GM23248 (cell line): ENCODE measurements at places on chromosomes 7 and 10.

- H3K36me3 ChIP-seq: no peaks in the 10 kb centered on the region
- H3K4me3 ChIP-seq: no peak overlapping the region
- no peaks in the 10 kb centered on the region for H3K27me3 ChIP-seq
- no peak for DNase-seq
Measured at GRCh38 chr7:106476751-106477150, 184.2 kb downstream of the CCDC71L start.

DNA sequence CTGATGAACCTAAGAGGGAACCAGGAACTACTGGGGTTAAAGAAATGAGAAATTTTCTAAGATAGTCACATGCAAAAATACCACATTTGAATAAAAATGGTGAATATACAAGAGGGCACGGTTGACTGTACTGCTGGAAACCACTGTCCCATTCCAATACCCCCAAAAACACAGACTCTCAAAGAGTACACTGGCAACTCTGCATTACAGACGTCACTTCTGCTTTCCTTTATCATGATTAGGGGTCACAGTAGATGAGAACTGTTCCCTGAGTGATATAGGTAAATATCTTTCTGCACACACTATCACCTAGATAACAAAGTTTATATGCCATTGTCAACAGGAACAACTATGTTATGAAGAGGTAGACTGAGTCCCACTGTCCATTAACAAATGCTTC lies 69.5 kb downstream of the RAPGEF5 start:
- no peaks in the 10 kb centered on the region; the same call in 1 of the 2 replicates for H3K27me3 ChIP-seq
- no peaks in the 10 kb centered on the region for H3K4me1 ChIP-seq
- H3K4me3 ChIP-seq: no peak overlapping the region
- DNase-seq: no peak
- H3K27ac ChIP-seq: no peak overlapping the region

DNA sequence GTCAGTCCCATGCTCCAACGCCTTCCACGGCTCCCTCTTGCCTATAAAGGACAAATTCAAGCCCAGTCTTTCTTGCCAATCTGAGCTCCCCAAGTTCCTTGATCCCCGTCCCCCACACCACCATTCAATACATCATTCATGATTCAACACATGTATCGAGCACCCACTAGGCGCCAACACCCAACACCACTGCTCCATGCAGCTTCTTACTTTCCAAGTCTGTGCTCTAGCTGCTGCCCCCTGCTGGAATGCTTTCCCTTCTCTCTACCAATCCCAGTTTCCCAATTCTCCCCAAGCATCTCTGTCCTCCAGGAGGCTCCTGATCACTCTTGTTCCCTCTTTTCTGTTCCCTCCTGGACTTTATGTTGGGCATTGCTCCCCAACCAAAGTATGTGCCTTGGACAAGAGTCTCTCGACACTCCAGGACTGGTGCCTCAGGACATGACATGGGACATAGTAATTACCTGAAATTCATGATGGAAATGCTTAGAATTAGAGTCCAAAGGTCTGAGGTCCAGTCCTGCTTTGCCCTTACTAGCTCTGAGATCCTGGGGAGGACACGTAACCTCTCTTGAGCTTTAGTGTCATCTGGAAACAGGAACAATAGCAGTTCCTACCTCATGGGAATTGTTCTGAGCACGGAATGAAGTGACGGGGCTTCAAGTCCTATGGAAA lies 172.7 kb downstream of the NEURL1 start:
- peak overlapping the region; percentile 73; the same call in 1 of the 2 replicates for H3K4me3 ChIP-seq
- peaks cover 51% of the 10 kb centered on the region for H3K4me1 ChIP-seq
- peak; percentile 76 for DNase-seq
- H3K27me3 ChIP-seq: no peaks in the 10 kb centered on the region
- no peaks in the 10 kb centered on the region for H3K36me3 ChIP-seq

DNA sequence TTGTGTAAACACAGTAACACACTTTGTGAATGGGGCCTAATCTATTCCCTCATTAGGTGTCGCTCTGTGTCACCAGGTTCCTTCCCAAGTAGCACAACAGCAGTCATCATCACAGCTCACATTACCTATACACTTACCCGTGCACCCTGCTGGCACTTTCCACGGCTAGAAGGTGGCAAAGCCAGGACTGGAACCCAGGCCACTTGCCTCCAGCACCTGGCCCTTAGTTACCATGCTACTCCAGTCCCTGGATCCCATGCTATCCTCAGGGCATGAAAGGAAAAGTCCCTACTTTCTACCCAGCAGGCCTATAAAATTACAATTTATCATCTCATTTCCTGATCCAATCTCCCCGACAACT lies 18.4 kb downstream of the SMURF1 start:
- H3K4me1 ChIP-seq: peaks cover 83% of the 10 kb centered on the region
- no peak overlapping the region for H3K4me3 ChIP-seq
- no peaks in the 10 kb centered on the region for H3K36me3 ChIP-seq
- H3K27me3 ChIP-seq: no peaks in the 10 kb centered on the region
- DNase-seq: no peak

DNA sequence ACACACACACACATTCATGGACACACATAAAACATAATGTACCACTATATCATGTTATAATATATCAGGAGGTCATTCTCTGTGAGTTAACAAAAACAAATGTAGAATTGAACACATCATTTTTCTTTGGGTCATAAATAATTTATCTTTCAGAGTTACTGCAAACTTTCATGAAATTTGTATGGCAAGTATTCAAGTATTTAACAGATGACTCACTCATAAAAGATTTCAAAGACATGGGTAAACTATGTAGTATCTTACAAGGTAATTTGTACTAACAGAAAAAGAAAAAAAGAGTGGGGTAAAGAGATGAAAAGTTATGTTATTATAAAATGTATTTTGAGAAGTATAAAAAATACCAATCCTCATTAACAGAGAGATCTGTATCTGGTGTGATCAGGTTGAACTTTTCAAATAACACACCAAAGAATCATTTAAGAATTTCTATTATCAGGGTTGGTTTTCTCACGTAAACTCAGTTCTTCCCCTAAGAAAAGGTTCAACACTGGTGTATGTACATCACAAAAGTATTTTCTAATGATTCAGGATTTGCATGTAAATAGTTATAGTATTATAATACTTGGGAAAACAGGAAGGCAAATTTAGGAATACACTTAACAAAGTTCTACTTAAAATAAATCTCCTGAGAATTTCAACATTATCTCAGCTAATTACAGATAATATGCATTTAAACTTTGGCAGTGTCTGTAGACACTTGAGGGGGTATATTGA lies 933.1 kb upstream of the LRRN3 start:
- no peaks in the 10 kb centered on the region for H3K36me3 ChIP-seq
- no peak overlapping the region for H3K4me3 ChIP-seq
- H3K4me1 ChIP-seq: no peaks in the 10 kb centered on the region
- no peak overlapping the region for H3K27ac ChIP-seq
- no peaks in the 10 kb centered on the region for H3K27me3 ChIP-seq

- peak overlapping the region; percentile 40 for H3K27ac ChIP-seq
- H3K27me3 ChIP-seq: no peaks in the 10 kb centered on the region
- H3K4me1 ChIP-seq: peaks cover 30% of the 10 kb centered on the region
- DNase-seq: peak; percentile 46
Measured at GRCh38 chr10:72692994-72693781, 1.2 kb downstream of the MCU start.

DNA sequence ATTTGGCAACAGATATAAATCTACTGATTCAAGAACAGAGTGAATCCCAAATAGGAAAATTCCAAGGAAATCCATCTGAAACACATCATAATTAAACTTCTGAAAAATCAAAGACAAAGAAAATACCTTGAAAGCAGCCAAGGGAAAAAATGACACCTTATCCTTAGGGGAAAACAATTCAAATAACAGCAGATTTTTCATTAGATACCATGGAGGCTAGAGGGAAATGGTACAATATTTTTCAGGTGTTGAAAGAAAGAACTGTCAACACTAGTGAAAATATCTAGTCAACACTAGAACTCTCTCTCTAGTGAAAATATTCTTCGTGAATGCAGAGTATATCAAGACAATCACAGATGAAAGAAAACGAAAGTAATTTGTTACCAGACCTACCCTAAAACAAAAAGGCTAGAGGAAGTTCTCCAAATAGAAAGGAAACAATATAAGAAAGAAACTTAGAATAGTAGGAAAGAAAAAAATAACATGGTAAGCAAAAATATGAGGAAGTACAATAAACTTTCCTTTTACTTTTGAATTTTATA lies 5.7 kb upstream of the FAM241B start:
- no peaks in the 10 kb centered on the region for H3K36me3 ChIP-seq
- peaks cover 52% of the 10 kb centered on the region for H3K27me3 ChIP-seq
- DNase-seq: no peak
- H3K27ac ChIP-seq: no peak overlapping the region
- no peak overlapping the region for H3K4me3 ChIP-seq

DNA sequence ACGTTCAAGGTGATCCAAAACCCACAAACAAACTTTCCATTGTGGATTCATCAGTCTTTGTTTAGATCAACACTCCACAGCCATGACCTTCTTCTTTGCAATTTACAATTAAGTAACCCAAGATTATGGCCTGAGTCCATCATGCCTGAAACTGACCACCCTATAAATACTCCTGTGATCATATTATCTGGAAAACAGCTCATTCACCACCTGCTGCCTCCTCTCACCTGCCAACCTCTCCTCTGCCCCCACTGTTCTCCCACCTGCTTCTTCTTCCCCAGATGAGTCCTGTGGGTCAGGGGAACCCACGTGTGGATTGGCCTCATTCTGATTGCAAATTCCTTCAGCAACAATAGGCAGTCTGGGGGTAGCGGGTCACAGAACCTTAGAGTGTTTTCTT lies 81.4 kb downstream of the ABLIM1 start:
- H3K36me3 ChIP-seq: no peaks in the 10 kb centered on the region
- no peak overlapping the region for H3K27ac ChIP-seq
- H3K4me3 ChIP-seq: no peak overlapping the region
- H3K27me3 ChIP-seq: no peaks in the 10 kb centered on the region; the same call in none of the 2 replicates

DNA sequence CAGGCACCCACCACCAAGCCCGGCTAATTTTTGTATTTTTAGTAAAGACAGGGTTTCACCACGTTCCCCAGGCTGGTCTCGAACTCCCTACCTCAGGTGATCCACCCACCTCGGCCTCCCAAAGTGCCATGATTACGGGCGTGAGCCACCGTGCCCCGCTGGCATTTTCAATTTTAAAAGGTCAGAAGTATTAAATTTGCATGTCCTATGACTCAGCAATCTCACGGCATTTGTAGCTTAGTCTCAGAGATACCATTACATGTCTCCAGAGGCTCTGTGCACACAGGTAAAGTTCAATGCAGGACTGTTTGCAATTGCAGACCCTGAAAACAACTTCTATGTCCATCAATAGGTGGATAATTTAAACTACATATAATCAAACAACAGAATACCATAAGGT lies 99.2 kb downstream of the DLG5 start:
- H3K4me3 ChIP-seq: no peak overlapping the region
- H3K27me3 ChIP-seq: no peaks in the 10 kb centered on the region

DNA sequence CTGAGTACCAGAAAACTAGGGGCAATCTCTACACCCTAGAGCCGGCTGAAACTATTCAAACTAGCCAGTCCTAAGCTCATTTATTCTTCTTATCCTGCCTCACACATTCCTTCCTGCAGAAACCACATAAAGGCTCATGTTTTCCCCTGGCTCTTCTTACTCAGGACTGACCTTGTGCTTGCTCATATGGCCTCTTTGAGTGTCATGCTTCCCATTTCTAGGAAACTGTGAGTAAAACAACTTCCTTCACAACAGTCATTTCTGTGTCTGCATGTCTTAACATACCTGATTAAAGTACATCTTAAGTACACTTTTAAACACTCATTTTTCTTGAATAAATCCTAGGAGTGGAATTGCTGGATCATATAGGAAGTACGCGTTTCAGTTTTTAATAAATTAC lies 52.3 kb upstream of the KIAA1217 start:
- H3K27ac ChIP-seq: no peak overlapping the region
- DNase-seq: peak; percentile 68
- no peaks in the 10 kb centered on the region for H3K27me3 ChIP-seq
- peaks cover 6% of the 10 kb centered on the region; the same call in 1 of the 2 replicates for H3K4me1 ChIP-seq
- no peaks in the 10 kb centered on the region for H3K36me3 ChIP-seq

DNA sequence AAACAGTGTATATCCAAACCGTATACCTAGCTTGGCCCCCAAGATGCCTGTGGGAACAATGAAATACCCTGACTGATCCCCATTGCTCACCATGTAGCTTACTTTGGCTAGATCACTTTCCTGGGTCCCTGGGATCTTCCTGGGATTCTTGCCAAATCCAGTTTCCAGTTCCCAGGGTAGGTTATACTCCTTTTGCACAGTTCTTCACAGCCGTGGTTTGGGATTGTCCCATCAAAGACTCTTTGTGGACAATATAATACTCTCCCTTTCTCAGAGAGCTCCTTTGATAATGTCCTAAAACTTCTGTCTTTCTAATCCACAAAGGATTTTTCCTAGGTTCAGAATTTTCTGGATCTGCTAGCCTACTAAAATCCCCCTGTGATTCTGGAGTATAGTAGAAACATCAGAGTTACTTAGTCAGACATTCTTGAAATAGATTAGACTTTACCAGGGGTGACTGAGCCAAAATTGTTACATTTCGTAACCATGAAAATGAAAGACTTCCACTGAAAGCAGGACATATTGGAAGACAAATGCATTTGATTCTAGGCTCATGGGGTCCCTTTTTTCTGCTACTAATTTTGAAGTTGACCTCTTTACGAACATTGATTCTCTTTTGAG lies 388.3 kb upstream of the ETV1 start:
- peak; percentile 85 for DNase-seq
- H3K4me3 ChIP-seq: peak overlapping the region; percentile 10
- H3K36me3 ChIP-seq: no peaks in the 10 kb centered on the region
- H3K27ac ChIP-seq: peak overlapping the region; percentile 68
- no peaks in the 10 kb centered on the region for H3K27me3 ChIP-seq

- H3K4me3 ChIP-seq: no peak overlapping the region
- H3K27me3 ChIP-seq: no peaks in the 10 kb centered on the region
- peaks cover 15% of the 10 kb centered on the region; the same call in 1 of the 2 replicates for H3K4me1 ChIP-seq
- DNase-seq: no peak
- H3K27ac ChIP-seq: no peak overlapping the region
Measured at GRCh38 chr10:24879861-24880260, 72.5 kb downstream of the PRTFDC1 start.

- H3K36me3 ChIP-seq: no peaks in the 10 kb centered on the region
- H3K4me1 ChIP-seq: no peaks in the 10 kb centered on the region
- peaks cover 14% of the 10 kb centered on the region; the same call in 1 of the 2 replicates for H3K27me3 ChIP-seq
- no peak overlapping the region for H3K27ac ChIP-seq
Measured at GRCh38 chr7:27346531-27347275, 104.1 kb downstream of the EVX1 start.

GRCh38 chr7:136502162-136502561 lies 366.3 kb upstream of the CHRM2 start:
- H3K4me3 ChIP-seq: no peak overlapping the region
- no peaks in the 10 kb centered on the region for H3K27me3 ChIP-seq
- H3K36me3 ChIP-seq: no peaks in the 10 kb centered on the region
- no peak for DNase-seq
- no peak overlapping the region for H3K27ac ChIP-seq
